ENCODE measurements at places on chromosomes 4 and X.

- DNase-seq = no peak
These were observed 146.6 kb downstream of the PPA2 start for GRCh38 chr4:105327222-105327621.

DNA sequence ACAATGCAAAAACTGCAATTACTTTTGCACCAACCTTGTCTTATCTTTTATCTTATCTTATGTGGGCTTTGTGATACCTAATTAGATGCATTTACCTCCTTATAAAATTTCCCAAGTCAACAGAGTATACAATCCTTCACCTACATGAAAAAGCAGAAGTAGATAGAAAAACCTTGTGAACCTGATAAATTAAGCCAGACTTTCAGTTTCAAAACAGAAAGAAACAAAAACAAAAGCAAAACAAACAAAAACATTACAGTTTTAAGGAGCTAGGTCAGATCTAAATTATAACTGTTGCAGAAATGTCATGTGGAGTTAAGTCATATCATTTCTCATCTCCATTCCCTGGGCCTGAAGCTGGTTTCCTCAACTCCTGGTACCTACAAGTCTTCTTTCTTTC is 24.9 kb upstream of the CXXC4 start:
- no peak for DNase-seq

DNA sequence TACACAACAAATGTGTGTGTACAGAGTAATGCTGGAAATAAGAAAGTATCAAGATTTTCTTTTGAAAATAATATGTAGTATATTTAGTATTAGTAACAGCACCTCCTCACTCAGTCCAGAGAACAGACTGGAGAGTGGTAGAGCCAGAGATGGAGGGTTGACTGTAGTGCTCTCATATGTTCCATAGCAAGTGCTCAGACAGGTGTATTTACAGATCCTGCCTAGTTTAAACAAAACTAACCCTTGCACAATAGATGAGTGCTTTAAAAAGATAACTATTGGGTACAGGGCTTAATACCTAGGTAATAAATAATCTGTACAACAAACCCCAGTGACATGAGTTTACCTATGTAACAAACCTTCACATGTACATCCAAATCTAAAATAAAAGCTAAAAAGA is 381.0 kb upstream of the EMCN start:
- DNase-seq = no peak

DNA sequence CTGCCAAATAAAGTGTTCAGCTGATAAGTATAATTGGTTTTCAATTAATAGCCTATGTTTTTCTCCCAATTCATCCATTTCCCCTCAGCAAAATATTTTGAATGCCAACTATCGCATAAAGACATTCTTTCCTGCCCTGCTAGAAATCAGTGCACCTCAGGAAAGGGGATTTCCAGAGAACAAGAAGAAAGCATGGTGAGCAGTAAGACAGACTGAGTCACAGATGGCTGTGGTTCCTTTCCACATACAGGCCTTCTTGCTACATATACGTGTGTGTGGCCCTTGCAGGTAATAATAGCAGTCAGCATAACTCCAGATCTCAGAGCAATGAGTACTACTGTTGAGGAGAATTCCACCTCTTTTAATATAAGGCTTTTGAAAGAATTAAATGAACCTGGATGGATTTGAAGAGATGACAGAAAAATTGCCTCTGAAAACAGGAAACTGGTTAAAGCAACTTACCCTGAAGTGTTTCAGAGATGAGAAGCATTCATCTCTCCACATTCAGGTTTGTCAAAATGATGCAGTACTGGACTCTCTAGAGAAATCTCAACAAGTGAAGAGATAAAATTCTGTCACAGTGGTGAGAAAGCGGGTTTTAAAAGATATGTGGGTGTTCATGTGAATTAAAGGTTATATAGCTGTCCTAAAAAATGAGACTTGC is 13.6 kb downstream of the GASK1B start:
- DNase-seq = peak; percentile 63
